ENCODE measurements at places on chromosomes 6 and 20.
A peak's percentile ranks its signal among the peaks of the same experiment; 100 is the strongest.

GRCh38 chr20:8121666-8122065 lies 10.4 kb upstream of the PLCB1 start:
- DNase-seq, result no peak

DNA sequence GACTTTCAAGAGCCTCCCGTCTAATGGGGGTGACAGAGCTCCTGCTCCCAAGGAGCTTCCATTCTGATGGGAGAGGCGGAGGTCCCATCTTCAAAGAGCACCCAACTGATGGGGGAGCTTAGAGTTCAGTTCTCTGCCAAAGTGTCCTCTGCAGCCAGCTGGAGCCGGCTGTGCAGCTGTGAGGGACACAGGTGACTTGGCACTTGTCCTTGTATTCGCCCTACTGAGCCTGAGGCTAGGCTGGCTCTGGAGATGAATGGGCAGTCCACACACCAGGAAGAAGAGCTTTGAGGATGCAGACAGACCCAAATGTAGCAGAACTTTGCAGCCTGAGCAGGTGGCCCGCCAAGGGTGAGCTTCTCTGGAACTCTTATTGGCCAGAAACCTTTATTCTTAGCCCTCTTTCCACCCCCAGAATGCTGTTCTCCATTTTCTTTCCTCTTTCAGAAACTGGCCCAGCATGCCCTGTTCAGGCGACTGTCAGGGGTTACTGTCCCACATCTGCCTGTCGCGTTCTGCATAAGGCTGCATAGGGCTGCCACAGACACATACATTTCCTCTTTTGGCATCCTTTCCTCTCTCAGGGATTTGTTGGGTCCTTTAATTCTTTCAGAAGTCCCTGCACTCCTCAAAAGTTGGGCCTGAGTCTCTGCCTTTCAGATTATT lies 108.7 kb upstream of the LRFN2 start:
- no peak for DNase-seq

- DNase-seq, result no peak
These were observed 9.4 kb downstream of the SPDEF start for GRCh38 chr6:34546551-34547321.

DNA sequence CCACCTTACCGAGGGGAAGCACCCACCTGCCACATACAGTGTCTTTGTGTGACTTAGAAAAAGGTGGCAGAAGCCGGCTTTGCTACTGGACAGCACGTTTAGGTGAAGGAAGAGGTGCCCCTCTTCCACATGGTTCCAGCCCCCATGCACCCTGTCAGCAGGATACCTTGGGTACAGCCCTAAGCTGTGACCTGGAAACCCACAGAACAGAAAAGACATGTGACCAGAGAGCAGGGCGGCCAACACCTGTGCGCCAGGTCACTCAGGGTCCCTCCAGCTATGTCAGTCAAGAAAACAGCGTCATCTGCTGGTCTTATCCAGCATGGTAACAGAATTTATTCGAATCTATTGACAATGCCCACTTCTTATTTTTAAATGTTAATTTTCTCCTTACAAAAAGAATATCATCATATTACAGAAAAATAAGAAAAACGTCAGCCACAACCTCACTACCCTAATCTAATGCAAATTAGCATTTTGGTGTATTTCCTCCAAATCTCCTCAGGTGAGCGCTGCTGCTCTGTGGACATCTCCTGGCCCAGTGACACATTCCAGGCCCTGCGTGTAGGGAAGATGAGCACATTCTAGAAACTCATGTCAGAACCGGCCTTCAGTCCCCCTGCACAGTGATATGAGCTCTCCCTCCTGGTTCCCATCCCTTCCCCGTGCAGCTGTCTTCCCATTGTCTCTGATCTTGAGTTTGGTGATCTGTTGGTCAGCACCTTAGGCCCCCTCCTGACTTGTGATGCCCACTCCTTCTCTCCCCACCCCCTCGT lies 37.2 kb downstream of the GTF2H5 start:
- no peak for DNase-seq

GRCh38 chr6:37134396-37135191 lies 35.4 kb upstream of the PIM1 start:
- DNase-seq, result peak; percentile 7

GRCh38 chr20:59576216-59576953 lies 28.0 kb upstream of the PHACTR3 start:
- DNase-seq, result no peak

- DNase-seq, result no peak
These were observed 17.1 kb downstream of the RANBP9 start for GRCh38 chr6:13694562-13694961.

DNA sequence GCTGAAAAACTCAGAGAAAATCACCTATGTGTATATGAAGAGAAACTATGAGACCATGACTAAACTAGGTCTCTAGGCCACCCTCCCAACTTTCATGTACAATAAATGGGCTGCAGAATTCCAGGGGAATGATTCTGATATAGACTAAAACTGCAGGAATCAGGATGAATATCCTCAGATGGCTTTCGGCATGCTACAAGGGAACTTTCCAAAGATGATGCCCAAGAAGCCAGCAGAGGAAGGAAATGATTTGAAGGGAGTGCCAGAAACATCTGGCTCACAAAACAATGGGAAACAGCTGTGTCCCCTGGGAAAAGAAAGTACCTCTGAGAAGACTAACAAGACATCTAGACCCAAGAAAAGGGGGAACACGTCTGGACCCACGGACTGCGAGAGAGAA lies 41.1 kb downstream of the PLN start:
- DNase-seq, result no peak

DNA sequence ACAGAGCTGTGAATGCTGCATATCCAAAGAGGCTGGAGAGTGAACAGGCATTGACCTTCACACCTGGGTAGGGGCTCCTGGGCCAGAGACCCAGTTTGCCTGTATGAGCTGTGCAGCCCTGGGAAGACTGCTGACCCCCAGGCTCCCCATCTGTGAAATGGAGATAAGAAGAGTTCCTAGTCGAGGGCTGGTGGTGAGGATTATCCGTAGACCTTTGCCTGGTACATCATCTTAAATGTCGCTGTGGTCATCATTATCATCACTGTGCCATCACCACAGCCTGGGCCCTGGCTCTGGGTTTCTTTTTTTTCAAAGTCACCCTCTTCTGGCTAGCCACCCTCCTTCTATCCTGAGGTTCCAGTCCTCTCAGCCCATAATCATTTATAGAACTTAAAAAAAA lies 12.0 kb downstream of the AGPAT4 start:
- DNase-seq, result no peak

DNA sequence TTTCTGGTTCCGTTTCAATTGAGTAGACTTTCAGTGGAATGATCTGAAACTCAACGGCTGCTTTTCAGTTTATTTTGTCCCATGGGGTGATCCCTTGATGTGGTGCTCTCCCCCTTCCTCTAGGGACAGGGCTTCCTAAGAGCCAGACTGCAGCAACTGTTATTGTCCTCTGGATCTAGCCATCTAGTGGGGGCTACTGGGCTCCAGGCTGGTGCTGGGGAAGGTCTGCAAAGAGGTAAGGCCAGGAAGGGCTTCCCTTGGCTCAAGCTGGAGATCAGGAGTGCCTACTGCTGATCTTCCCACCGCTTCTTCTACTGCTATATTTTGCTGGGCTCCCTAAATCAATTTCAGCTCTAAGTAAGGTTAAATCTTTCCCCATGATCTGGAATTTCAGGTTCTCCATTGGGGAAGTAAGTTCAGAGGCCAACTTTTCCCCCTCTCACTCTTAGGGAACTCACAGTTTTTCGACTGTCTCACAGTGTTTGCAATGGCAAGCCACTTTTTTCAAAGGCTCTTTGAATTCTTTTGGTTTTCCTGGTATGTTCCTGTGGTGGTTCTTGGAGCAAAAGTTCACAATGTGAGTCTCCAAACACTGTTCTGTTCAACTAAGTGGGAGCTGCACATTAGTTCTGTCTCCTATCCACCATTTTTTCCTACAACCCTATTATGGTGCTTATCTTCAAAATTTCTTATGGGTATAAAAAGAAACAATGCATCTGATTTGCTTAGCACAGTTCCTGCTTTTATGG lies 286.2 kb upstream of the EXOC2 start:
- DNase-seq, result no peak

GRCh38 chr6:77650098-77650663 lies 2.7 kb upstream of the MEI4 start:
- no peak for DNase-seq

DNA sequence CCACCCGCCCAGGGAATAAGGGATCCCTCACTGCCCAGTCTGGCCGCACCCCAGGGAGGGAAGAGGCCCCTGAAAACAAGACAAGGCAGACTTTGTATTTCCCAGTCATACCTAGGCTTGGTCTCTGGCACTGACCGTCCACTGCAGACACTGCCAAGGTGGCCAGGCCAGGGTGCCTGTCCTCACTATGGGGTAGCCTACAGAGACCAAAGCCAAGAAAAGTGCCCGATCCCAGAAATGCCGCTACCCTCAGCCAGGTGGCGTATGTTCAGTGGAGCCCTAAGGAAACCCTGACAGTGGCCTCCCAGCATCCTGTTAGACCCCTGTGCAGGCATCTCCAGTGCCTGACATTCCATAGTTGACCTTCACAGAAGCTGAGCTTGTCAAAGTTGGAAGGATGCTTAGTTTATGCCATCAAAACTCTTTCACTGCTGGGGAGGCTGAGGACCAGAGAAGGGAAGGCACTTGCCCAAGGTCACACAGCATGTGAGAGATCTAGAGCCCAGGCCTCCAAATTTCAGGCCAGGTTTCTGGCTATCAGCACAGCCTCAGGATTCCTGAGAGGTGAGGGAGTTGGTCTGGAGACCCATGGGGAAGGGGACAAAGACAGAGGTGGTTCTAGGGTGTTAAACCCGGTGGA lies 2.5 kb downstream of the SCRT2 start:
- DNase-seq, result no peak

- DNase-seq, result no peak
These were observed 655.0 kb upstream of the HS3ST5 start for GRCh38 chr6:114997813-114998292.

- peak; percentile 63 for DNase-seq
These were observed 120.8 kb downstream of the OR2B2 start for GRCh38 chr6:27791182-27791943.

DNA sequence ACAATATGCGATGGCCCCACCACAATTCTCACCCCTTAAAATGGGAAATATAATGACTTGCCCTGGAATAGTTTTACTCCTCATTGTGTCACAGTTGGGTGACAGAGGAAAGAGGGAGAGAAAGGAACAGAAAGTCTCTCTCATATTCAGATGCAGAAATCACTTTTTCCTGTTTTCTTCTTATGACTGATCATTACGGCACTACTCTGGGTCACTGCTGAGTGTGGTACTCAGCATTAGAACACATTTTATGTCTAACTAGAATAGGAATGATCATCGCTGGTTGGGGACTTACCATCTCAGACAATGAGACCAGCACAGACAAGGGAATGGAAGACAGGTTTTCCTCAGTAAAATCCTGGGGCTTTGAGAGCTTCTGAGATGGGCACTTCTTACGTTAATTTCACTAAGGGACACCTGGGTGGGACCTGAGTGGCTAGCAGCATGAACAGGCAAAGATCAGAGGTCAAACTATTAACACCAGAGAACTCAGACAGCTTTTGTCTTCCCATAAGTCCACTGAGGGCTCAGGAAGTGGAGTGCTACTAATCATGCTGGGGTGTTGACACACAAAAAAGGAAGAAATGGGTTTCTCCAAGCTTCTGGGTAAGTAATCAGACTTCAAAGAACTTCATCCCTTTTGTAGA lies 54.9 kb upstream of the ARHGAP18 start:
- no peak for DNase-seq

DNA sequence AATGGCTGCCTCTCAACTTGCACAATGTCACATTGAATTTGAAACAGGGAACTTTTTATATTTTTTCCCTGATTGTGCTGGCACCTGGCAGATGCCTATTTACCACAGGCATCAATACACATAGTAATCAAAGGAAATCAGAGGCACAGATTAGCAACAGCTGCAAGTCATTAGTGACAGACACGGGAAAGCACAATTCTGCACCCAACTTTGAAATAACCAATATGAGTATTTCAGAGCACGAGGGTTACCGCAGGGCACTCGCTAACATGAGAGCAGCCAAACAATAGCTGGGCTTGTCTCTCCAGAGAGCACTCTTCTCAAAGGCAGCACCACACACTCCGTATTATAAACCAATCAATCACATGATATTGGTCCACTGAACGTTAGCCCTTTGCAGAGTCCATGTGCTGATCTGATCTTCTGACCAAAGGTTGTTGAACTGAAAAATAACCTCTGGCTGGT lies 149.5 kb downstream of the RNF144B start:
- DNase-seq, result no peak

- DNase-seq, result no peak
These were observed 31.5 kb downstream of the PMEPA1 start for GRCh38 chr20:57678340-57678739.

DNA sequence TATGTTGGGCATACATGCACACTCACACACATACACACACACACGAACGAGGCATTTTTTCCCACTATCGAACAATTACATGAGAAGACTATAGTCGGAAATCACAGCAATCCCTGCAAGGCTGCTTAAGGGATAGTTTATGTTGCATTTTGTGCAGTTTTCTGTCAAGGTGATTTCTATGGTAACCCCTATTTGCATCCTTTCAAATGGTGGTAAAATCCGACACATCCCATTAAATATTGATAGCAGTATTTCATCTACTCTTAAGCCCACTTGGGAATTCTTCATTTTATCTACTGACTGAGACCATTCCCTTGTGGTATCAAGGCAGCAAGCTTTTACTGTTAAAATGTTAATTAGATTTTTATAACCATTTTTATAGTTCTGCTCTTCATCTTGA lies 457.8 kb downstream of the HACE1 start:
- DNase-seq, result no peak

DNA sequence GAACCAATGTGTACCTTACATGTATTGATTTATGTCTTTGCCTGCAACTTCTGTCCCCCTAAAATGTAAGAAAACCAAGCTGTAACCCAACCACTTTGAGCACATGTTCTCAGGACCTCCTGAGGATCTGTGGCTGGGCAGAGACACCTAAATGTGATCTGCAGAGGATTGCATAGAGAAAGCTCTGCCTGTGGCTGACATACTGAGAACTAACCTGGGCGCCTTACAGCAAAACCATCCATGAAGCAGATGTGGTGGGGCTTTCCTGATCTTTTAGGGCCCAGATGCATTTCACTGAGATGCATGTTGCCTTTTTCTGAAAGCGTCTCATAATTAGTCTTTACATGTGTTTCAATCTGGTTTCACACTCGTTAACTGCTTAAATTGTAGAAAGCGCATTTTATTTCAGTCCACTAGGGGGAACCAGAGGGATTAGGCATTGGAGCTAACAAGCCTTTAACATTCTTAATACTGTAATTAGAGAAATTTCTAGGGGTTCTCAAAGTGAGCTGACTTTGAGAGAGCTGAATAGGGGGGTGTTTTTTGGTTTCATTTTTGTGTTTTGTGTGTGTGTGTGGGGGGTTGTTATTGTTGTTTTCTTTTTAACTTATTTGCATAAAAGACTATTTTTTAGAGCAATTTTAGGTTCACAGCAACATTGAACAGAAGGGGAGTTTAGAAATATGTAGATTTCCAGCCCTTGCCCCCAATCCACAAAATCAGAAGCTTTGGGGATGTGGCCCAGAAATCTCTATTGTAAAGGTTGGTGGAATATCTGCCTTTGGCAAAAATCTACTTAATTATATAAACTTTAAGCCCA lies 50.9 kb upstream of the FAM184A start:
- no peak for DNase-seq

DNA sequence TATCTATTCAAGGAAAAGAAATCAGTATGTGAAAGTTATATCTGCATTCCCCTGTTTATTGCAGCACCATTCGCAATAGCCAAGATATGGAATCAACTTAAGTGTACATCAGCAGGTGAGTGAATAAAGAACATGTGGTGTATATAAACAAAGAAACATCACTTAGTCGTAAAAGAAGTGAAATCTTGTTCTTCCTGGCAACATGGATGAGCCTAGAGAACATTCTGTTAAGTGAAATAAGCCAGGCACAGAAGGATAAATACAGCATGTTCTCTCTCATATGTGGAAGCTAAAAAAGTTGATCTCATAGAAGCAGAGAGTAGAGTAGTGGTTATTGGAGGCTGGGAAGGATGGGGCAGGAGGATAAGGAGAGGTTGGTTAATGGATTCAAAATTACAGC lies 287.9 kb upstream of the FERMT1 start:
- no peak for DNase-seq

All from stimulated activated effector memory CD8-positive, alpha-beta T cell treated with anti-CD3 and anti-CD28 coated beads, Interleukin-12 subunit alpha, Interleukin-12 subunit beta, amount 100 ng/mL, for 72 hours (primary cell).